Activated CD8-positive, alpha-beta T cell treated with anti-CD3 and anti-CD28 coated beads, Interleukin-2, amount 10 ng/mL, durations not matched to agents 7 days and 5 days (primary cell): ENCODE measurements at places on chromosomes 2 and 18. TPM values are rescaled to one million over a fixed set of nuclear protein-coding genes. Genes with fewer than 3 reads are reported as not detected.

The KYNU gene
- not detected for total RNA-seq

The LBH gene
- total RNA-seq, result 97.0 TPM

The REG3G gene
- not detected for total RNA-seq

The TEX44 gene
- not detected for total RNA-seq

The DPYSL5 gene
- total RNA-seq, result not detected

The CDH20 gene
- not detected for total RNA-seq

The PRSS56 gene
- total RNA-seq, result not detected

The NFU1 gene
- total RNA-seq, result 30.4 TPM

The CYP1B1 gene
- 1.9 TPM for total RNA-seq

The RASGRP3 gene
- 4.0 TPM for total RNA-seq
